Stimulated activated CD8-positive, alpha-beta memory T cell treated with anti-CD3 and anti-CD28 coated beads, Interleukin-7, amount 100 ng/mL, for 4 hours (primary cell): ENCODE measurements at places on chromosomes 7 and 10.

DNA sequence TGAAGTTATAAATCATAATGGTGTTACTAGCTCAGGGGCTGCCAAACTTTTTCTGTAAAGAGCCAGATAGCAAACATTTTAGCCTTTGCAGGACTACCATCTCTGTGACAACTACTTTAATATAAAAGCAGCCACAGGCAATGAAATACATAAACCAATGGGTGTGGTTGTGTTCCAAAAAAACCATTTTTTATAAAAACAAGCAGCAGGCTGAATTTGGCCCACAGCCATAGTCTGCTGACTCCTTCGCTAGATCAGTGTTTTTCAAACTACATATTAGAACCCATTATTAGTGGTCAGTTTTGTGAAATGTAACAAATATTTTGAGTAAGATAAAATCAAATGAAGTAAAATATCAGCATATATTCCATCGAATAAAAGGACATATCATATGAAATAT, 13.6 kb downstream of the GNG11 start:
- no peak for DNase-seq

GRCh38 chr7:45915606-45916005, 5.5 kb downstream of the IGFBP3 start:
- no peak for DNase-seq

DNA sequence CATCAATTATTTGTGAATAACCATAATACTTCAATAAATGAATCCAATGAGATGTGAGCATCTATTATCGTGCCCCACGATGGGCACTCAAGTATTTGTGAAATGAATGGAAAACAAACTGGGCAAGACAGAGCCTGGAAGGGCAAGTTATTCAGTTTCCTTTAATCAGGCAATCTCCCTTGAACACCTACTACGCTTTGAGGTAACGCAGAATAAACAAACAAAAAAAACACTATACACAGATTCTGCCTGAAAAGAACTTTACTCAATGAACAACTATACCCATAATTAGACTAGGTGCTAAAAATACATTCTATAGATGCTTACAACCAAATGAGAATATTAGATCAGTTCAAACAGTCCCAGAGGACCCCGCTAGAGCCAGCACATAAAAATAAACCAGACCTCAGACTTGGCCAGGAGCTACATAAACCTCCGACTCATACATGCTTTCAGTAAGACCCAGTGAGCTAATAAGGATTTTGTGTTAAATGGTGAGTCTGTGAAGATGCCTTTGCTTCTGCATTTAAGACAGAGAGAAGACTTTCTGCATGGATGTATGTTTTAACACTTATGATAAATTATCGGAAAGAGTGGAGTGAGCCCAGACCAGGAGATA, 121.3 kb downstream of the MPP7 start:
- no peak for DNase-seq

- no peak for DNase-seq
Measured at GRCh38 chr7:44671069-44671468, 64.6 kb downstream of the OGDH start.

DNA sequence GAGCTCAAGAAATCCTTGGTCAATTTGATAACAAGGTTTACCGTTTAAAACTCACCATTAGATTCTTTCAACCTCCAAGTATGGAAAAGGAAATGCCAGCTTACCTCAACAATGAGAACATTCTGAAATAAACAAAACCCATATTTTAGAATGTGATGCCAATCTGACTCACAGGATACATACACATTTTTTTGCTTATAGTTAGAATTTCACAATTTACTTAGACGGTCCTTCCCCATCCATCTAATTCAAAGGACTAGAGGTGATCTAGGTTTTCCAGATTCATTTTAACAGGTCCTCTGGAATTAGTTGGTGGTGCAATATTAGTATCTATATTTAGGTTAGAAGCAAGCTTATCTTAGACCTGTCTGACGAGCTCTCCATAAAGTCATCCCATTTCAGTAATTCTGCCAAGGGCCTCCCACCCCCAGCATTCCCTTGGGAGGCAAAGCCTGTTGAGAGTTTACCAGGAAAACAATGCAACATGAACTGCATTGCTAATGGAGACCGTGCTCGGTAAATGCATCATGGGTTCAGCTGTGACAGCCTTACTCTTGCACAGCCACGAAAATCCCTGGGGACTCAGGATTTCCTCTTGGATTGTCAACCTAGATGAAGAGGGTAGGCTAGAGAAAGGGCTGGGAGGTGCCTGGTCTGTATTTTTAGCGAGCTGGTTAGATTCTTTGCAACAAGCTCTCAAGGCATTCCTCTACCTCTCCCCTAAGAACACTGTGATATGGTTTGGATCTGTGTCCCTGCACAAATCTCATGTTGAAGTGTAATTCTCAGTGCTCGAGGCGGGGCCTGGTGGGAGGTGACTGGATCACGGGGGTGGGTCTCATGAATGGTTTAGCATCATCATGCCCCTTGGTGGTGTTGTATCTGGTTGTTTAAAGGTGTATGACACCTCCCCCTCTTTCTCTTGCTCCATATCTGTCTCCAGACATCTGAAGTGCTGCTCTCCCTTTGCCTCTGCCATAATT, 93.8 kb downstream of the PRTFDC1 start:
- DNase-seq = no peak

GRCh38 chr10:26311383-26311940, 94.9 kb downstream of the GAD2 start:
- no peak for DNase-seq

DNA sequence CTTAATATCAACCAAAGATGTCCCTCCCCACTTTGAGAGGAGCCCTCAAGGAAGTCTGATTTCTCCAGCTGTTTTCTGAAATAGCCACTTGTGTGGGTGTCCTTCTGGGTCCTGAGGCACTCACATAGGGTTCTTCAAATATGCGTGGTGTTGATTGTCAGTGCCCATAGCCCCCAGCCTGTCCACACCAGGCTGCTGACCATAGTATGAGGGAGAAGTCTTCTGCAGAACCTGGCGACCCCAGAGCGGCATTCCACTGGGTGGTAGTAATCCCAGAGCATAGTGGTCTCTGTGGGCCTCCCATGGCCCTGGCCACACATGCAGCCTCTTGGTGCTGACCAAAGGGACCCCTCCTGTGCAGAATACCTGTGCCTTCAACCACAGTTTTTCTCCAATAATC, 82.7 kb upstream of the MACROH2A2 start:
- no peak for DNase-seq

GRCh38 chr10:35276889-35277288, 59.4 kb upstream of the CCNY start:
- DNase-seq = no peak

DNA sequence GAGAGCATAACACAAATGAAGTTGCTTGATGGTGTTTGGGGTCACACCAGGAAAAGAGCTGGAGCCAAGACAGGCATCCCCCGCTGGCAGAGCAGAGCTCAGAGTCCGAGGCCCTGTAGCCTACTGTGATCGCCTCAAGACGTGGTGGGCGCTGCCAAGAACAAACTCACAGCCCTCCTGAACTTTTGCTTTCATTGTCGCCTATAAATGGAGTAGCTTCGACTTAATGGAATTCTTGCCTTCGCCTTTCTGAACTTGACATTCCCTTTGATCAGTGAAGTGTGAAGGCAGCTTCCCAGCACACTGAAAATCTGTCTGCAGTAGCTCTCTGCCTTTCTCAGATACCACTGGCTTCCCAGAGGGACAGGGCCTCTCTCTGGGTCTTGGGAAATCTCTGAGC, 21.3 kb downstream of the CPXM2 start:
- DNase-seq = no peak

GRCh38 chr7:98046816-98047215, 56.8 kb upstream of the OCM2 start:
- no peak for DNase-seq

DNA sequence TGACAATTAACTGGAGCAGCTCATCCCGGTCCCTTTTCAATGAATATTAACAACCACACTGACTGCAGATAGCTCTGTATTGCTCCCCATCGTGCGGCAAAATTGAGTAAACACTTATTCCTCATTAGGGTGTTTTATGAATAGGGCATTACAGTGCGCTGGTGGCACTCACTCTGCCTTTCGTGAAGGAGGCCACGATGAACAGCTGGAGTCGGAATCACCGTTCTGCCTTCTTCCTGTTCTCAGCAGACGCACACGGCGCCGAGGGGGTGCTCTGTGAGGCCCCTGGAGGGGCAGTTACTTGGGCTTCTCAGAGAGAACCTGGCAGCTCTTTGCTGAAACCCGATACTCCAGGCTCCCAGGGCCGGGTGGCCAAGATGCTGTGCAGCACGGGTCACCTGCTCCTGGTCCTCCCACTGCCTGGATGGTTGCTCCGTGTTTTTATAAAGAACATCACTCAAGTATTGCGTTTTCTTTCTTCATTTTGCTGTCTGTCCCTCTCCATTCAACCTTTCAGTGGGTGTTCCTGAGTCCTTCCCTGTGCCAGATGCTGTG, 241.9 kb downstream of the GLRX3 start:
- DNase-seq = no peak

DNA sequence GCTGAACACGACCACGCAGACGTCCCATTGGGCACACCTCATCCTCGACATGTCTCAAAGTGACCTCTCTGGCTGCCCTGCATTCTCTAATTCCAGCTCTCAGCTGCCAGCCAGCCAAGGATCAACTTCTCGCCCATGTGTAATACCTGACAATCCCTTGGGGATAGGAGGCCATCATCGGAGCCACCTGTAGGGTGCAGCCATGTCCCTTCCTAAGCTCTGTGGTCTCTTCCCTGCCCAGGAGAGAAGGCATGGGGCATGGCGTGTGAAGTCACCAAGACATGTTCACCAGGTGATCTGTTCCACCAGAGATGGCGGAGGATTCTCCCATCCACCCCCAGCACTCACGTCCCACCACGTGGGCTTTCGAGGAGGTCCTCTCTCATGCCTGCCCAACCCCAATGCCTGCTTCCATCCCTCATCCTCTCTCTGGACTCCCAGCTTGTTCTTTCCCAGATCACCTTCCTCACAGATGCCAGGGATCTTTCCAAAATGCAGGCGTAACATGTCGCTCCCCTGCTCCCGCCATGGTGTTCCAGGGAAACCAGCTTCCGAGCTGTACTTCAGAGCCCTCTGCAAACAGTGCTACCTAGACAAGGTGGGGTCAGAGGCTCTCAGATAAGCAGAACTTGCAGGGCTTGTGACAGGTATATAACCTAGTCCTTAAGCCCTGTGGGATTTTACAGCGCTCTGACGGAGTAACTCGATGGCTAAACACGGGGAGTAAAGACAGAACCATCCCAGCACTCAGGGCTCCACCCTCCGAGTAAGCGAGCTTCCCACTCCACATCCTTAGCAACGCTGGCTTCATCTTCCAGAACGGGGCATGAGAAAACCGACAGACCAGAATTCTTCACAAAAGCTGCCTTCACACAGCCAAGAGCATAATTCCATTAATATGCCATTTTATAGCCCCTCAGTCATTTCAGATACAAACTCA, 41.1 kb downstream of the BRI3 start:
- no peak for DNase-seq

DNA sequence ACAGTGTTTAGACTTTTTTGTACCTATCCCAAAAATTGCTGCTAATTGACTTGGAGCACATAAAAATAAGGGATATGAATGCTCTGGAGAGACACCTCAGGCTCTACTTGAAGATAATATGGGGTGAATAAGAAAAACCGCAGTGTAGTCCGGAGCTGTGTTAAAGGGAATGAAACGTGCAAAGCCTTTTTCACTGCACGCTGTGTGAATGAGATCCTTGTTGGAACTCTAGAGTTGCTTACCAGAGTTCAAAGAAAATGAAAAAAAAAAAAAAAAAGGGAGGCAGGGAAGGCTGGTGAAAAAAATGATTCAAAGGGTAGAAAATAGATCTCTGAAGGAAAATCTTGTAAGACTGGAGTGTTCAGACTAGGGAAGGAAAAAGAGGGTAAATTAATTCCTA, 226.6 kb downstream of the LRMDA start:
- DNase-seq = no peak

- no peak for DNase-seq
Measured at GRCh38 chr7:2952316-2952715, 91.4 kb downstream of the CARD11 start.

- no peak for DNase-seq
Measured at GRCh38 chr10:5958675-5959074, 18.7 kb downstream of the IL15RA start.

- no peak for DNase-seq
Measured at GRCh38 chr7:14303536-14303935, 314.1 kb upstream of the ETV1 start.

- no peak for DNase-seq
Measured at GRCh38 chr10:31467791-31468535, 148.9 kb downstream of the ZEB1 start.

- no peak for DNase-seq
Measured at GRCh38 chr7:84848219-84848973, 338.5 kb downstream of the SEMA3D start.

GRCh38 chr7:151665368-151665767, 145.7 kb upstream of the RHEB start:
- no peak for DNase-seq

GRCh38 chr10:93462371-93462770, 19.8 kb downstream of the MYOF start:
- no peak for DNase-seq

- DNase-seq = no peak
Measured at GRCh38 chr10:20624642-20625041, 272.5 kb downstream of the NEBL start.

DNA sequence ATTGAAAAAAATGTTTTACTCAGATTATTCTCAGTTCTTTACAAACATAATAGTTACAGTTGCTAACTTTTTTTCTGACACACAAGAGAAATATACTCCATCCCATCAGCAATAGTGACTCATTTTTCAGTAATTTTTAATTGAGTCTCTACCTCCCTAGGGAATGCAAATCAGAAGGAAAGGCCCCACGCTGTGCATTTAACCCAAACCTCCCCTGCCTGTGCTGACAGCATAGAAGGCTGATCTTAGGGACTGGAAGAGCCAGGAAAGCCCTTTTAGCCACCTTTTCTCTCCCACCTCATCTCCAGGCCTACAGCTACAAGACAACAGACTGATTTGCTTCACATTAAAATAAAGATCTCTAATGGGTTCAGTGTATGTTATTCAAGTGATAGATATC, 24.7 kb upstream of the PIK3CG start:
- DNase-seq = no peak

GRCh38 chr7:22433710-22434460, 66.1 kb downstream of the STEAP1B start:
- DNase-seq = no peak

DNA sequence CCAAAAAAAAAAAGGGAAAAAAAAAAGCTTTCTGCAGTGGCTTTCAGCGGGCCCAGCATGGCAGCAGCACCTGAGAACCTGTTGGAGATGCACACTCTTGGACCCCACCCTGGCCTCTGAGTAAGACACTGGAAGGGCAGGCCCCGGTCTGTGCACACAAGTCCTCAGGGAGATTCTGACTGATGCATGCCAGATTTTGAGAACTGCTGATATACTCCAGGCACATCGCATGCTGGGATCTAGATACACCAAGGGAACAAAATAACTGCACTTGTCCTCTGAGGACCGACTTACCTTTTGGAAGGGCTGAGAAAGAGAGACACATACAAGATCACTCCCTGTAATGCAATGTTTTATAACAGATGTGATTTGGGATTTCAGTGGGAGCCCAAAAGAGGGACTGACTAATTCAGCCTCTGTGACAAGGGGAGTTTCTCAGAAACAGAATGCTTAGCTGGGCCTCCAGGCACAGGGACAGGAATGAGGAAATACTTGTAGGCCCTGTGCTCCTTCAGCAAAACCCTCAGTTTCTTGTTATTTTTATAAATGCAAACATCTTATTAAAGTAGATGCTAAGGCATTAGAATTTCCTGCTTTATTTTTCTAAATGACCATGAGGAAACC, 8.2 kb downstream of the EGFR start:
- DNase-seq = no peak
